CD8-positive, alpha-beta memory T cell (primary cell): ENCODE measurements at places on chromosomes 1 and 21. TPM values are rescaled to one million over a fixed set of nuclear protein-coding genes. Genes with fewer than 3 reads are reported as not detected.

C21orf58 gene
- 0.62 TPM for polyA plus RNA-seq

EXO5 gene
- 8.3 TPM for polyA plus RNA-seq

SDC3 gene
- polyA plus RNA-seq: not detected

LCK gene
- polyA plus RNA-seq: 937 TPM

GJA9 gene
- not detected for polyA plus RNA-seq

KRTAP20-3 gene
- polyA plus RNA-seq: not detected

RUNX1 gene
- 22.0 TPM for polyA plus RNA-seq

VASH2 gene
- polyA plus RNA-seq: not detected

NBPF10 gene
- 0.12 TPM for polyA plus RNA-seq

PADI2 gene
- not detected for polyA plus RNA-seq

TCHHL1 gene
- polyA plus RNA-seq: not detected

ICOSLG gene
- polyA plus RNA-seq: 2.3 TPM

DIP2A gene
- polyA plus RNA-seq: 32.6 TPM

BRDT gene
- not detected for polyA plus RNA-seq

OR10Z1 gene
- not detected for polyA plus RNA-seq

AIM2 gene
- 3.7 TPM for polyA plus RNA-seq

A3GALT2 gene
- polyA plus RNA-seq: not detected

TNN gene
- not detected for polyA plus RNA-seq

WDR64 gene
- 0.48 TPM for polyA plus RNA-seq

FMN2 gene
- polyA plus RNA-seq: not detected

CASQ2 gene
- polyA plus RNA-seq: not detected

CBR3 gene
- polyA plus RNA-seq: 2.3 TPM

SLC26A9 gene
- not detected for polyA plus RNA-seq

PPIAL4G gene
- polyA plus RNA-seq: not detected

TEX38 gene
- 0.37 TPM for polyA plus RNA-seq

DPT gene
- polyA plus RNA-seq: not detected

SPRR2F gene
- polyA plus RNA-seq: not detected

ZNF695 gene
- polyA plus RNA-seq: not detected

ZNF683 gene
- polyA plus RNA-seq: 205 TPM

PTPN7 gene
- polyA plus RNA-seq: 91.4 TPM

BATF3 gene
- 0.84 TPM for polyA plus RNA-seq

PDE9A gene
- 1.7 TPM for polyA plus RNA-seq

PRAMEF5 gene
- not detected for polyA plus RNA-seq

PADI1 gene
- polyA plus RNA-seq: not detected

E2F2 gene
- 0.76 TPM for polyA plus RNA-seq

UMODL1 gene
- polyA plus RNA-seq: not detected

ADAM30 gene
- polyA plus RNA-seq: not detected

INSRR gene
- not detected for polyA plus RNA-seq
